Activated CD4-positive, alpha-beta memory T cell treated with anti-CD3 and anti-CD28 coated beads for 36 hours (primary cell): ENCODE measurements at places on chromosomes 6 and 20.

DNA sequence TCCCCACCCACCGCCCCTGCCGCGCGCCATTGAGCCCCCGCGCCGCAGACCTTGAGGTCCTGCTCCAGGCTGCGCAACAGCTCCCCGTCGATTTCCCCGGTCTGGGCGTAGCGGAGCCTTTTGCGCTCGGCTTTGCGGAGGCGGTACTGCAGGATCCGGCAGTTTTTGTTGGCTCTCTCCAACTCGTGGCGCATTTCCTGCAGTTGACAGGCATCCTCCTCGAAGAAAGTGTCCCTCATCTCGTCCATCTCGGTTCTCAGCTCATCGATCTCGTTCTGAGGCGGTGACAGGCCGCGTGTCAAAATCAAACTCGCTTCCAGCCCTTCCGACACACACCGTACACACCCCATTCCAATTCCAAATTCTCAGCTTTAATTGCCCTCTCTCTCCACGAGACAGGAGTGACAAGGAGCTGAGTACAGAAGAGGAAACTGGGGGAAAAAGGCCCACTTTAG lies 4.3 kb downstream of the MTCL3 start:
- peak; percentile 80 for DNase-seq

GRCh38 chr6:105511639-105512038 lies 108.8 kb upstream of the PREP start:
- DNase-seq: no peak

GRCh38 chr6:151255811-151256210 lies 16.0 kb downstream of the AKAP12 start:
- DNase-seq: no peak

DNA sequence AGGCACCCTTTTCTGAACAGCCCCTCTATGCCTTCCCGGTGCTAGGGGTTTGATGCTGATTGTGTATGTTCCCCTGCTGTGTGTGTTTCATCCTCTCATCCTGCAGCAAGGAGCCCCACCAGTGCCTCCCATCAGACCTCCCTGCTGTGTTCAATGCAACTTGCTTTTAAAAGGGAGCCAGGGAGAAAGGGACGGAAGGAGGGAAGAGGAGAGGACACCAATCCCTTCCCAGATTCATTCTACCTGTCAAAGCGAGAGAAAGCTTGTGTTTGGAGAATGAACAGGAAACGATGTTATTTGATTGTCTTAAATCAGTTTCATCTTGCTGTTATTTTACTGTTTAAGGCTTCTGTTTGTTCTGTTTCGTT lies 259.2 kb downstream of the ADGB start:
- no peak for DNase-seq

GRCh38 chr6:6891949-6892461 lies 215.8 kb upstream of the RREB1 start:
- no peak for DNase-seq

DNA sequence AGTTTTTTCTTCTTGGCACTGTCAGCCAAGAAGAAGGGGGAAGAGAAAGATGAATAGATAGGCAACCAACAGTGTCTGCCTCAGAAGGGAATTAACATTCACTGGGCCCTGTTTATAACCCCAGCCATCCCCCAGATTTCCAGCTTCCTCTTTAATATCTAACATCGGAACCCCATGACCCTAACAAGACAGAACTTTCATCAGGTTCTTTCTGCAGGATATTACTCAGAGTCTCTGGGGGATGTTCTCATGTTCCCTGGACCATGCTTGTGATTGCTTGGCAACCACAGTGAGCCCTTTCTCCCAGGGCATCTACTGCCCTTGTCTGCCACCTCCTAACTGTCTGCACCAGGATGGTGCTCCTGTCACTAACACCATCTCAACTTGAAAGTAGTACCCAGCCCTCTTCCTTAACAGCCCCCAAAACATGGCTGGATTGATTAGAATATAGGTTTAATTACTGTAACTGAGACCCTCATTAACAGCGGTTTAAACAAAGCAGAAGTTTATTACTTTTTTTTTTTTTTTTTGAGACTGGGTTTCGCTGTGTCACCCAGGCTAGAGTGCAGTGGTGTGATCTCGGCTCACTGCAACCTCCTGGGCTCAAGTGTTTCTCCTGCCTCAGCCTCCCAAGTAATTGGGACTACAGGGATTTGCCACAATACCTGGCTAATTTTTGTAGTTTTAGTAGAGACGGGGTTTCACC lies 12.0 kb upstream of the PTPN1 start:
- no peak for DNase-seq

DNA sequence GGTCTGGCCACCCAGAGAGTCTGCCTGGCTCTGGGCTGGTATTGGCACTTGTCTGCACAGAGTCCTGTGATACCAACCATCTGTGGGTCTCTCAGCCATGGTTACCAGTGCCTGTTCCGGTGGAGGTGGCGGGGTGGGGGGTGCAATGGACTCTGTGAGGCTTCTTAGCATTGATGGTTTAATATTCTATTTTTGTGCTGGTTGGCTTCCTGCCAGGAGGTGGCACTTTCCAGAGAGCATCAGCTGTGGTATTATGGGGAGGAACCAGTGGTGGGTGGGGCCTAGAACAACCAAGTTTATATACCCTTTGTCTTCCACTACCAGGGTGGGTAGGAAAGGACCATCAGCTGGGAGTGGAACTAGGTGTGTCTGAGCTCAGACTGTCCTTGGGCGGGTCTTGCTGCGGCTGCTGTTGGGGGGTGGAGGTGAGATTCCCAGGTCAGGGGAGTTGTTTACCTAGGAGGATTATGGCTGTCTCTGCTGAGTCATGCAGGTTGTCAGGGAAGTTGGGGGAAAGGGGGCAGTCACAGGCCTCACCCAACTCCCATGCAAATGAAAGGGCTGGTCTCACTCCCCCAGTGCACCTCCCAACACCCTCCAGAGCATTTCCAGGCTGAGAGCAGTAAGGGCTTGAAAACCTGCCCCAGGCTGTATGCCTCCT lies 117.5 kb downstream of the FLRT3 start:
- no peak for DNase-seq

GRCh38 chr6:15023448-15023847 lies 222.4 kb upstream of the JARID2 start:
- peak; percentile 89 for DNase-seq

- DNase-seq: no peak
Measured at GRCh38 chr6:11212664-11213063, 19.8 kb downstream of the NEDD9 start.

GRCh38 chr6:155974359-155974758 lies 518.7 kb upstream of the NOX3 start:
- DNase-seq: no peak

- DNase-seq: no peak
Measured at GRCh38 chr6:32182555-32182981, 1.5 kb downstream of the AGER start.

DNA sequence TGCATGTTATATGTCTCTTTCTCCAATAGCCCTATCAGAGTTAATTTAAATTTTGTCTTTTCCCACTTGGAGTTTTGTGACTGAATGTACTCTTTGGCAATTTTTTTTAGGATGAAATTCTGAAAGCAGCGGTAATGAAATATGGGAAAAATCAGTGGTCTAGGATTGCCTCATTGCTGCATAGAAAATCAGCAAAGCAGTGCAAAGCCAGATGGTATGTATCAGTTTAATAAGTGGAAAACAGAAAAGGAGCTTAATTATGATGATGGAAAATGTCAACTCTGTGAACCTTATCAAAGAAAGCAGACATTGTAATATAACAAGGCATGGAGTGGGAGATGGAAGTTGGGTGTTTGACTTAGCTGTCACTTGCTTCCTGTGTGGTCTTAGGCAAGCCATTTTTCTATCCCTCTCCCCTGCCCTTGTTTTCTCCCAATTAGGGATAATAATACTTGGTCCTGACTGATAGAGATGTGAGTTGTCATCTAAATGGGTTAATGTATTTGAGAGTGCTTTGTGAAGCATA lies 2.7 kb downstream of the CDC5L start:
- no peak for DNase-seq

DNA sequence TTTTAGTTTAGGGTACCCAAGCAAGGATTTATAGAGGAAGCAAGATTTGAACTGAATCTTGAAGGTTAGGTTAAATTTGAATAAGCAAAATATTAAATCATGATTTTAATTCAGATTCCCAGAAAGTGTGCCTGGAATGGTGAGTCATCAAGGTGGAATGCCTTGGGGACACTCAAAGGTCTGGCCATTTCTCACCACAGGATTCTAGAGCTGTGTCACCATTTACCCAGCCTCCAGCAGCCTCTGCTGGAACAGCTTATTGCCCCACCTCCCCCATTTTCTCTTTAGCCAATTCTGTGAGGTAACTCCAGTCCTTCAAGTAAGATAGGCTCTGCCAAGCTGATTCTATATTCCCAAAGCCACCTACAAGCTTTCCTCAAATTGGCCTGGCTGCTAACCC lies 181.4 kb downstream of the SIM1 start:
- no peak for DNase-seq

GRCh38 chr6:736657-737446 lies 43.9 kb upstream of the EXOC2 start:
- no peak for DNase-seq

GRCh38 chr6:128265706-128266105 lies 254.7 kb downstream of the PTPRK start:
- no peak for DNase-seq
